ENCODE measurements at places on chromosomes 1 and 21.

GRCh38 chr1:86741947-86742572 lies 37.7 kb downstream of the SH3GLB1 start:
- no peak for DNase-seq

DNA sequence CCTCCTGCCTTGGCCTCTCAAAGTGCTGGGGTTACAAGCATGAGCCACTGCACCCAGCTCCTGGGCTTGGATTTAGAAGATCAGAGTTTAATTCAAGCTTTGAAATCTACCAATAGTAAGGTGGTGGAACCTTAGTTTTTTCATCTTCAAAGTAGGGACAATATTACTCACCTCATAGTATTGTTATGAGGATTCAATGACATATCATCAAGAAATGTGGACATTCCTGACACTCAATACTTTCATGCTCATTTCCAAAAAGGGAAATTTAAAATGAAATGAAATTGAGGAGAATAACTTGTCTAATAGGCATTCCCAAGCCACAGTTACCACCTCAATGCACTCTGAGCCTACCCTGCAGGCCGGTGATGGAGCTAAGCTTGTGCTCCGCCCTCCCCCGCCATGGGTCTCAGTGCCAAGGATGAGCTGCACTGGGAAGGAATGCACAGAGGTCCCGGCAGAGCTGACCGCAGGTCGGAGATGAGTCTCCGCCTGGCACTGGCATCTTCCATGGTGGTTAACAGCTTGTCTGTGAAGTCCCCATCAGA lies 56.5 kb upstream of the BCAR3 start:
- no peak for DNase-seq

DNA sequence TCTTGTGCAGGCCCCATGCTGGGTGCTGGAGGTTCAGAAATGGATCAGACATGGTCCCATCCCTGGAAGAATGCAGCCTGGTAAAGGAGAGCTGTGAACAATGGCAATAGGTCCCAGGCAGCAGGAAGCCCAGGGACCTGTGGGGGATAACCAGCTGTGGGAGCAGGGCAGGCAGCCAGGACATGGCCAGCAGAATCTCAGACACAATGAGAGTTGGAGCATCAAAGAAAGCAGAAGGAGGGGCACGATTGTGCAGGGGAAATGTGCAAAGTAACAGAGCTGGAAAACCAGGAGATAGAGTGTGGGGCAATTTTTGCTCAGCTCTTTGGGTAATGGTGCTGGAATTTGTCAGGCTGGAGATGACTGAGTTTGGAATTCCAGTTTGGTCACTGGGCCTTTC lies 44.3 kb downstream of the C8B start:
- no peak for DNase-seq

GRCh38 chr1:12407050-12407961 lies 177.5 kb downstream of the VPS13D start:
- DNase-seq = peak; percentile 47

GRCh38 chr1:166884971-166885370 lies 8.9 kb upstream of the TADA1 start:
- DNase-seq = no peak

GRCh38 chr1:198024782-198025181 lies 107.6 kb downstream of the LHX9 start:
- no peak for DNase-seq

DNA sequence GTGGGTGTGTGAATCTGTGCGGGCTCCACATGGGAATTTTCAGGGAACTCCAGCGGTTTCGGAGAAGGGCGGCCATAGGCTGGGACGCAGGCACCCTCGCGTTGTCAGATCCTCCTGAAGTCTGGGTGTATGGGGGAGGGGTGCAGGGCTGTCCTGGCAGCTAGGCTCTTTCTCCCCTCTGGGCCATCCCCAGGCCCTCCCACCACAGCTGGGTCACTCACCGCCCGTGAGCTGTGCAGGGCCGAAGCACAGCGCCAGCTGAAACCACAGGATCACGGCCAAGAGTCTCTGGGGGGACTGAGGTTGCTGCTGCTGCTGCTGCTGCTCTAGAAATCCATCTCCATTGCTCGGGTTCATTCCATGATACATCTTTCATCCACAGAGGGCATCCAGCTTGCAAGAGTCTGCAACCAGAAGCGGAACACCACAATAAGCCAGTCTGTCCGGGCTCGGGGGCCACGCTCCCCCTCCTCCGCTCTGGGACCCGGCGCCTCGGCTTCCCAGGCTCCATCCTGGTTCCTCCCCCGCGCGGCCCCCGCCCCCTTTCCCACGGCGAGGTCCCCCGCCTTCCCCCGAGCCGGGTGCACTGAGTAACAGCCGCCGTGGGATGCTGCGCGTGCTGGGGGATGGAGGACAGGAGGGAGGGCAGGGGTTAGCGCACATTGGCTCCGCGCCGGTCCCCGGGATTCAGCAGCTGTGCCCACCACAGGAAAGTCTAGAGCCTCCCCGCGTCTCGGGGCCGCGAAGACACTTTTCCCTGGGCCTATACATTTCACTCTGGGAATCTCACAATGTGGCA lies 720 bp downstream of the SUSD4 start:
- DNase-seq = no peak

- DNase-seq = no peak
Measured at GRCh38 chr1:200099040-200099439, 71.5 kb downstream of the NR5A2 start.

GRCh38 chr21:42409366-42409765 lies 5.7 kb downstream of the UBASH3A start:
- DNase-seq = no peak

DNA sequence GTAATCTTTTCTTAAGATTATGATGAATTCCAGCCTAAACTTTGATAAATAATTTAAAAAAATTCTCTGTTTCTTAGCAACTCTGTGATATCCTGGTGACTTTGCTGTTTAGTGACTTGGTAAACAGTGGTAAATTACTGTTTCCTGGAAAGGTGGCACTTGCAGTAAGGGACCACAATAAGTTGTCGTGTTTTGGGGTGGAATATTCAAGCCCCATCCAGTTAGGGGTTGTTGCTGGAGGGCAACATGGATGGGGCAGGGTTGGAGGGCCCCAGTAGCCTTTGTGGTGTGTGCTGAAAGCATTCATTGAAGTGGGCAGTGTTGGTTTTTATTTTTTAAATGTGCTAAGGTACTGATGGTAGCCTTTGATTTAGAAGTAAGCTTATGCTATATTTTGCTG lies 30.3 kb downstream of the PRDM2 start:
- DNase-seq = peak; percentile 48

GRCh38 chr1:28010969-28011368 lies 51.2 kb downstream of the XKR8 start:
- DNase-seq = no peak

GRCh38 chr1:232130815-232131480 lies 499.0 kb downstream of the SIPA1L2 start:
- DNase-seq = no peak

GRCh38 chr1:179127163-179127895 lies 45.5 kb downstream of the TOR3A start:
- DNase-seq = no peak

All from activated CD8-positive, alpha-beta memory T cell treated with anti-CD3 and anti-CD28 coated beads, Interleukin-2, amount 10 ng/mL, durations not matched to agents 7 days and 5 days (primary cell).